ENCODE measurements at places on chromosomes 1 and 21.

DNA sequence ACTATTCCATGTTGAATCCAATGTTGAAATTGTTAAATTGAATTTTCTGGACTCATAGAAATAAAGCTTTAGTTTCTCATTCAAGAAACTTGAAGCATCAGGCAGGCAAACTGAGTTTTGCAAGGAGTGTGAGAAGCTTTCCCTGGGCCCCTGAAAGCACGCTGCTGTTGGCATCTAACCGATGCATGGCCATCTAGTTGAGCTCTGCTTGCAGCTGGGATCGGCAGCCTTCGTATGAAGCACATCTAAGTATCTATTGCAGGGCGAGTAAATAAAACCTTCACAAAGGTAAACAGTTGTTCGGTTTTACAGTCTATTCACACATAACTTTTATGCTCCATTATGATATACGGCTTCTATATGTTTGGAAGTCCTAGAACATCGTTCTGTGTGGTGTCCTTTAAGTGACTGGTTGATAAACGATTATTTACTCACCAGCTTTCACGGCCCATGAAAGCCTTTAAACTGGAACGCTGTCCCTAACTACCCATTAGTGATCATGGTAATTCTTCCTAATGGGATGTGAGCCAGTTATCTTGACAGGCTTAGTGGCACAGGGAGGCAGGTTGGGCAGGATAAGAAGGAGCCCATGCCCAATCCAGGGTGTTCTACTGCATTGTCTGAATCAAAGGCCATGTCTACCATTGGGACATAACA, 71.7 kb downstream of the SEC16B start:
- DNase-seq = no peak

- no peak for DNase-seq
Measured at GRCh38 chr1:56334047-56334446, 245.3 kb downstream of the PLPP3 start.

GRCh38 chr1:29579821-29580425, 343.6 kb downstream of the PTPRU start:
- DNase-seq = no peak

DNA sequence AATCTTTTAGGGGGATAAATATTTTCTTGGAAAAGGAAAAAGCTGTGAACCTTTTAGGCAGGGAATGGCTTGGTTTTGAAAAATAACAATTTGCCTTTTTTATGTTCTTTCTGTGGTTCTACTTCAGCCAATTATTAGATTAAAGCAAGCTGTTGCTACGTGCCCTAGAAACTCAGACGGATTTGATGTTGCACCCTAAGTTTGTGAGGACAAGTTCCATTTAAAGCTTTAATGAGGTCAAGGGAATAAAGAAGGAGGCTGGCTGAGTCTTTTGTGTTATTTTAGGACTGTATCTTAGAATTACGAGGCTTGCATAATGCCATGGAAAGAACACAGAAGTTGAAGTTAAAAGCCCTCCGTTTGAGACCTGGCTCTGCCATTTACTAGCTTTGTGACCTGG, 216.9 kb downstream of the NUF2 start:
- DNase-seq = no peak

GRCh38 chr1:41455479-41456332, 28.8 kb downstream of the EDN2 start:
- DNase-seq = no peak

DNA sequence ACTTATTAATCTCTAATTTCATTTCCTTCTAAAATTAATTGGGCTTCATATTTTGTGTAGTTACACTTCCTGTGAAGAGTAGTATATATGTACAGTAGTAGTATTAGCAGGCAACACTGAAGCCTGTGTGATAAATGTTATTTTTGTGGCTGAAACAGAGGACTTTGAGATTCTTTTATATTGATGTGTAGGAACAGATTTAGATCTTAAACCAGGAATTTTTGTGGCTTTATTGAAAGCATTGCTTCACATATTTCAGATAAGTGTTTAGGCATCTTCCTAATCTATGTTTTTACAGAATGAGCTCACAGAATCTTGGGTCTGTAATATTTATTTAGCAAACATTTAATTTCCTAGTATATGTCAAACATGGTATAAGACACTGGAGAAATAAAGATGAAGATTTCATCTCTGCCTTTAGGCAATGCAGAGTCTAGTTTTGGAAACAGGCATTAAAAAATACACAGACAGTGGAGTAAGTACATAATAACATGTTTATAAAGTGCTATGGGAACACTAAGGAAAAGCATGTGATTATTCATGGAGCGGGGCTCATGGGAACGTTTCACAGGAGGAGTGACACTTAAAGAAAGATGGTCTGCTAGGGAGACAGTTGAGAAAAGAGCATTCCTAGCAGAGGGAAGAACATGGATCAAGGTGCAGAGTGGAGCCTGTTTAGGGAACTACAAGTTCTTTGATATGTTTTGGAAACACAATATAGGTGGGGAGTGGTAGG, 52.7 kb downstream of the MIGA1 start:
- no peak for DNase-seq

DNA sequence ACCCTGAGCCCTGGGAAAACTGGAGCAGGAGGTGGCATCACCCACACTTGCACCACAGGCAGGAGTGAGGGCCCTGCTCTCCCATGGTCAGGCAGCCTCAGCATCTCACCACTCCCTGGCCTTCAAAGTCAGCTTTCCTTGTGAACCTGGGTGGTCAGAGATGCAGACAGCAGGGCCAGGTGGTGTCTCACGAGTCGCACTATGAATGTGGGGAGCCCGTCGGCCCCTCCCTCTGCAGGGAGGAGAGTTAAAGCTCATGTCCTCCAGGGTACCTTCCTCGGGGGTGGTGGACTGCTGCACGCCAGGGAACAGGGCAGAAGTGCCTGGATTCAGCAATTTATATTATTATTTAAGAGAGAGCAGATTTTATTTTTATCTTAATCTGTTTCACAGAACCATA, 24.1 kb downstream of the ABCG1 start:
- no peak for DNase-seq

DNA sequence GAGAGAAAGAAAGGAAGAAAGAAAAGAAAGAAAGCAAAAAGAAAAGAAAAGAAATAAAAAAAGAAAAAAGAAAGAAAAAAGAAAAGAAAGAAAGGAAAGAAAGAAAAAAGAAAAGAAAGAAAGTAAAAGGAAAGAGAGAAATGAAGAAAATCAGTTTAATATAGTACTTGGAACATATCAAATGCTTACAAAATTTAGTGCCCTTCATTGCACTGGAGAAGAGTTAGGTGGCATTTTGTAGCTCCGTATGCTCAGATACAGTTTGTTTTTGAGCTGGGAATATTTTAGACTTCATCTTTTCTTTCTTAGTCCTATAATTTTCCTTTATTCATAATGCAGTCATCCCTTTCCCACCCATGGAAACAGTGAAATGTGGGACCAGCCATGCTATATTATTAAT, 56.2 kb upstream of the APP start:
- no peak for DNase-seq

DNA sequence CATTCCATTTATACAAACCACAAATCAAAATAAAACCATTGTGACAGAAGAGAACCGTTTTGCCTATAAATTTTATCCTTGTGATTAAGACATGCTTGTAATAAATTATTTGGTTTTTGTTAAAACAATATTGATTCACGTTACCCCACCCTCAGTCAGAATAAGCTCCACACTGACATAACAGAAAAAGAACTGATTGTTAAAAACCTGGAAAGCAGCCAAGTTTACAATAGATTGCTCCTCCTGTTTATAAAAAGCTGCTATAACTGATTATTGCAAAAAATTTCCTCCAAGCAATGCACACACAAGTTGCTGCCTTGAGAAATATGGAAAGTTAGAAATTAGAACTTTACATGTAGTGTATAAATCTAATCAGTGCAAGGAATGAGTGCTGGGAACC, 263.5 kb downstream of the SETD4 start:
- DNase-seq = no peak

DNA sequence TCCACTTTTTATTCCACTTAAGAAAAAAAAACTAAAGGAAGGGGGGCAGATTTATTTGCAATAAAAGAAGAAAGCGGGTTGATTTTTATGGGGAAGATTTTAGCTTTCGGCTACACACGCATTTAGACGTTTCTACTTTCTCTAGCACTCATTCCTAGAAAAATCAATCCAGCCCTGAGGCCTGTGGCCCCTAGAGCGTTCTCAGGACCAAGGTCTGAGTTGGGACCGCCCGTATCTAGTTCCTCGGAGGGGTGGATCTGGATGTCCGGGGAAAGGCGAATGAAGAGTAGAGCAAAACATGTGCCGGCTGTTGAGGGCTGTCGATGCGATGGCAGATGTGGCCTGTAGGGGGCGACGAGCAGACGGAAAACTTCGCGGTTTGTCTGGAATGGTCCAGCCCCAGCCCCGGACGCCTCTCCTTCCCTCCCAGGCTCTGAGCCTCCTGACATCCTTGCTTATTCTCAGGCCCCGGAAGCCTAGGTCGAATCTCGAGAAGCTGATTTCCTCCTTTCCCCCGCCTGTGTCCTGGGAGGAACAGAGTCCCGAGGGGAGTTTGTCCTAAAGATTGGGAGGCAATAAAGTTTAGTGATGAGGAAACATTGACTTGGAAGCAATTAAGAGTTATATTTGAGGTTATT, 5.2 kb downstream of the FOXD3 start:
- no peak for DNase-seq

DNA sequence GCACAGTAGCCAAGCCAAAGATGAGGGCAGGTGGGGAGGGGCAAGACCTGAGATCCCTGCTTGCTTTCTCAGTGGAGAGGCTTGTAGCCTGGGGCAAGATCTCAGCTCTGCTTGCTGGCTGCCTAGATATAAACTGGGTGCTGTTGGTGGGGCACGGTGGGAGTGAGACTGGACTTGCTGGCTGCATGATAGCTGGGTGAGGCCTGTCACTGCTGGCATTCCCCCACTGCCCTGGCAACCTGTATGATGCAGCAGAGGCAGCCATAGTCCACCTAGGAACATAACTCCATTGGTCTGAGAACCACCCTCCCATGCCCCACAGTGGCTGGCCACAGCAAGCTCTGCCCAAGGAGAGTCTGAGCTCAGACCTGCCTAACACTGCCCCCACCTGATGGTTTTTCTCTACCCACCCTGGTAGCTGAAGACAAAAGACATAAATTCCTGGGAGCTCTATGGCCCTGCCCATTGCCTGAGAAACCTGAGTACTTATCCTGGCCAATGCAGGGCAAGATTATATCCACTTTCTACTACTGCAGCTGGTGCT, 261.9 kb upstream of the DEPDC1 start:
- DNase-seq = no peak

GRCh38 chr1:234602334-234603220, 7.4 kb downstream of the IRF2BP2 start:
- no peak for DNase-seq

GRCh38 chr1:33130297-33130696, 49.3 kb downstream of the AZIN2 start:
- DNase-seq = no peak

GRCh38 chr1:201649761-201650622, 111.1 kb downstream of the NAV1 start:
- peak; percentile 83 for DNase-seq

- DNase-seq = no peak
Measured at GRCh38 chr1:175725684-175726083, 17.7 kb downstream of the TNR start.

GRCh38 chr1:234647245-234647644, 37.3 kb upstream of the IRF2BP2 start:
- DNase-seq = no peak

GRCh38 chr1:119285482-119285881, 83.1 kb upstream of the HAO2 start:
- DNase-seq = no peak

DNA sequence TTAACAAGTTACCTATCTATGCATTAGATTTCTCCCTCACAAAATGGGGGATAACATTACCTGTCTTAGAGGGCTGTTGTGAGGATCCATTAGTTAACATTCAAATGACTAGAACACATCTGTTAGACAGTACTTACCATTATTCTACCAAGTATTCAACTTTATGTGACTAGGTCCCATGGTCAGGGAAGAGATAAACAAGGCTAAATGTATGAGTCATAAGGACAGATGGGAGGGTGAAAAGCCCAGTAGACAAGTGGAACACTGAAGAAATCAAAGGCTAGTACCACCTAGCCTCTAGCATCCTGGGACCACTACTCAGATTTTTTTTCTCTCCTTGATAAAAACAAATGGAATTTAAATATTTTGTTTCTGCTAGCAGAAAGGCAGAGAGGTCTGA, 9.0 kb upstream of the VHLL start:
- no peak for DNase-seq

DNA sequence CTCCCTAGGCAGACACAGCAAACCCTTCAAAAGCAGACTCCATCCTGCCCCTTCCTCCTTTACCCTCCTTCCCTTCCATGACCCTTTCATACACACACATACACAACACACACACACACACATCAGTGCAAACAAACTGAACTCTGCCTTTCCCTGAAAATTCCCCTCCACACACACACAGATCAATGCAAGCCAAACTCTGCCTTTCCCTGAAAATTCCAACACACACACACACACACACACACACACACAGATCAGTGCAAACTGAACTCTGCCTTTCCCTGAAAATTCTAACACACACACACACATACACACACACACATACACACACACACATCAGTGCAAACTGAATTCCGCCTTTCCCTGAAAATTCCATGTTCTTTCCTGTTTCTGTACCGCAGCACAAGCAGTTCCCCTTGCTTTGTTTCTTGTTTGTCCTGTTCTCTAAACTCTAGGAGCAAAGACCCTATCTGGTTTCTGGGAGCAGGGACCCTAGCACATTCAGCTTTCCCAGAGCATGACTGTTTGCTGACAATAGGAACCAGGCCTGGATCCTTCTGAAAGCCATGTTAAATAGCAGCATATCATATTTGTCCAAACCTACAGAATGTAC, 91.0 kb downstream of the PTPN14 start:
- no peak for DNase-seq

- no peak for DNase-seq
Measured at GRCh38 chr1:241841691-241842090, 6.3 kb upstream of the EXO1 start.

DNA sequence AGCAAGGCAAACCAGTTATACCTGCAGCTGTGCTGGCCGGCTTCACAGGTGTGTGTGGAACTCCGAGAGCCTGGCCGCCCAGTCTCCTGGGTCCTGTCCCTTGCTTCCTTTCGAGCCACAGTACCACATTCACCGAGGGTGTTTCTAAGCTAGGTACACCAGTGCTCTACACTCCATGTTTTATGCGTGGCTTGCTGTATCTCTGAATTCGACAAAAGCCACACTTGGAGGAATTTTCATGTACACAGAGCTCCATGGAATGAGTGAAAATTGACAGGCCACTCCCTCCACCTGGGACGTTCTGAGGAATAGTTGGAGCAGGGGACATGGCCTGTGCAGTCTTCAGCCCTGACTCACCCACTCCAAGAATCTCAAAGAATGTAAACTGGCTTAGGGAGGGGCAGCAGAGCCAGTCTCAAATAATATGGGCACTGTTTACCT, 14.0 kb downstream of the ETS2 start:
- no peak for DNase-seq

GRCh38 chr1:229989591-229990248, 77.3 kb upstream of the GALNT2 start:
- DNase-seq = no peak

Data from frontal cortex (tissue), 4 donors.